Stimulated activated CD8-positive, alpha-beta memory T cell treated with anti-CD3 and anti-CD28 coated beads, Interleukin-4, amount 100 ng/mL, for 1 hour (primary cell): ENCODE measurements at places on chromosomes 11 and 22.

DNA sequence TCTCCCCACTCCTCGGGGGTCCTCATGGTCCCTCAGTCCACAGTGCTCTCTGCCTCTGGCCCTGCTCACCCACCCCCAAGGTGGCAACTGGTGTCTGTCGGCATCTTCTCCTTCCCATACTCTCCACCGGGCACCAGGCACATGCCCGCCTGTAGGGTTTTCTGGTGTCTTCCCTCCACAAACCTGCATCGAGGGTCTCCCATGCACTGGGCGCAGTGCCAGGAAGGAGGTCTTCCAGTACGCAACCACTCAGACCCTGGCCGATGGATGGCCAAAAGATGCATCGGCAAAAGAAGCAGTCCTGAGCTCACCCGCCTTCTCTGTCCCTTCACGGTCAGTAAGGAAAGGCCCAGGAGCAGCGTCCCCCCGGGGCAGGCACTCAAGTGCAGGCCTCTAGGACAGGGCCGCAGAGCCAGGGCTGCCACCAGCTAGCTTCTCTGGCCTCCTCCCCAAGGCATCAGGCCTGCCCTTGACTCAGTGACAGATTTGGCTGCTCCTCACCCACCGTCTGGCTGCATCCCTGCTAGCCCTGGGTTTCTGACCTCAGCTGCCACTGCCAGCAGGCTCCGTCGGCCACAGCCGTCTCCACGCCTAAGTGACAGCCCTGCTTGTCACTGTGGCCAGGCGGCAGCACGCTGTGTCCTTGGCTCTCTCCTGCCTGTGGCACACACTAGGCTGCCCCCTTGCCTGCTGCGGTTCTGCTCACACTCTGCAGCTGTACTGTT, 32.1 kb upstream of the IGSF9B start:
- DNase-seq = no peak

GRCh38 chr11:126307706-126308105, 3.8 kb downstream of the DCPS start:
- no peak for DNase-seq

DNA sequence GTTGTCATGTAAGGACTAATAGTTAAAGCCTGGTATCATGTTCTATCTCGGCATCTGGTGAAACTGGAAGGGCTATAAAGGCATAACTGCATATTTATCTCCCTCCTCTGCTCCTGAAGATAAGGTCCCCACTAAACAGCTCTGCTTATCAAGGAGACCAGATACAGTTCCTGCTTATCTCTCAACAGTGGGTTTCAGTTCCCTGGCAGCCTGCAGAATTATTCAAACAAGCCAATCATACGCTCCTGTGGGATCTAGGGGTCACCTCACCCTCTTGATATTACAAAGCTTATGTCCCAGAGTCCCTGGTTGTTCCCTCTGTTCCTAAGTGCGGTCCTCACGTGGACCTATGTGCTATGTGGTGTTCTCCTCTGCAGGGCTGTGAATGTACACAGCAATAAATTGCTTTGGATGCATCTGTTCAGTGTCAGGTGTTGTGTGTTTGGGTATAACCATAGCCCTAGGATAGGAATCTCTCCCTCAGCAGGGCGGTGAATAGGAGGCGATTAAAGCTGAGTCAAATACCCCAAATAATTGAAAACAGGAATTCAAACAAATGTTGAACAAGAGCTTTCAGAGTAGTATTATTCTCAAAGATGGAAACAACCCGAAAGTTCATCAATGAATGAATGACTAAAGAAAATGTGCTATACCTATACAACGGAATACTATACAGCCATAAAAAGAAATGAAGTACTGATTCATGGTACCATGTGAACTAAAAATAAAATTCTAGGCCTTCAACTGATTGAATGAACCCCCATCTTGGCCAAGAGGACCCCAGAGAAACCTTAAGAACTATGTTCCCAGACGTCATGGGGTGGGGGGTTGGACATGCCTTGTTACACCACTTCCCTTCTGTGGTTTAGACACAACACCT, 3.1 kb upstream of the OOSP4A start:
- DNase-seq = no peak

- DNase-seq = no peak
Observed at GRCh38 chr22:20955548-20955947, 11.5 kb upstream of the AIFM3 start.

- DNase-seq = no peak
Observed at GRCh38 chr11:109641549-109641948, 219.6 kb downstream of the C11orf87 start.

GRCh38 chr11:115919341-115920091, 415.3 kb upstream of the CADM1 start:
- DNase-seq = no peak

DNA sequence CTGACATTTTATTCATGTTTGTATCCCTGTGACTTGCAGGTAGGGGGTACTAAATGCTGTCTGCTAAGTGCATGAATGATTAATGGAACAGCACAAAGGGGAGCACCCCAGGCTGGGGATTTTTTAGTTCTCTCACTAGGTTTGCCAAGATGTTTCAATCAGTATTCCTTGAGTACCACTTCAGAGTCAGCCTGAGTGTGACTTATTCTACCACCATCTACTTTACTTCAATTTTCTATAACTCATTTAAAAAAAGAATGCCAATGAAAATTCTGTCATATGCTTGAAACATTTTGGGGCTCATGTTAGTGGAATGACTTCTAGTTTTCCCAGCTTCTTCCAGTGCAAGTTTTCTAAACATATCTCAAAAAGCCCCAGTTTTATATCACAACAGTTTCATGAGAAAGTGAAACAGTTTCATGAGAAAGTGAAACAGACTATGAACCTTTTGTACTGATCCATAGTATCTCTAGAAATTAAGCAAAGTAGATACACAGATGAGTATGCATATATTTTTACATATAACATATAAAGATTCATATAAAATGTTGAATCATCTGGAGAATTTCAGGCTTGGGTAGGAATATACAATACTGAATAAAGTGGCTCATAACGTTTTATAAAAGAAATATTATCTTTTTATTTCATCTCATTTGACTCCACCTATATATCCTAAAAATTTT, 252.4 kb downstream of the GRM5 start:
- no peak for DNase-seq
